CD8-positive, alpha-beta memory T cell (primary cell): ENCODE measurements at places on chromosomes 2 and 18.

DNA sequence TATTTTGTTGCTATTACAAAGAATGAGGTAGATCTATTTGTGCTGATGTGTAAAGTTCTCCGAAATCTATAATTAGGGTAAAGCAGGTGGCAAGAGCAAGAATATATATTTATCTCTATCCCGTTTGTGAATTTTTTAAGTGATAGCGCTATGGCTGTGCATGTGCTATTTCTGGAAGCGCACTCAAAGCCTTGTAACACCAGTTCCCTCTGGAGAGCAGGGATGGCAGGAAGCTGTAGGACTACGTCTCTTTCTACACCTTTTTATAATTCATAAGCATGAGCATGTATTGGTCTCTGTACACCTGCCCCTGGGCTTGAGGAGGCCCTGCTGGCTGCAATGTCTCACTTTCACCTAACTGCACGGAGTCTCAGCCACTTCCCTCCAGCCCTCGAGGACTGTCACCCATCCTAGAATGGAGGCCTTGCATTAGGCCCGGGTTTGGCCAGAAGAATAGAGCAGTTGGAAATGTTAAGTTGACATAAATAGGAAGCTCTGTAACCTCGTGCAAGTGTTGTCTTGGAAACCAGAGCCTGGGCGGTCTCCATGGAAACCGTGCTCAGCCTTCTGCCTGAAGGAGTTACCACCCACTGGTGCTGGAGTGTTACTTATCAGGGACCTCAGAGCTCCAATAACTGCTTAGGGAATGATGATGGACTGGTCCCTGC is 20.9 kb downstream of the ITM2C start:
- DNase-seq, result no peak

DNA sequence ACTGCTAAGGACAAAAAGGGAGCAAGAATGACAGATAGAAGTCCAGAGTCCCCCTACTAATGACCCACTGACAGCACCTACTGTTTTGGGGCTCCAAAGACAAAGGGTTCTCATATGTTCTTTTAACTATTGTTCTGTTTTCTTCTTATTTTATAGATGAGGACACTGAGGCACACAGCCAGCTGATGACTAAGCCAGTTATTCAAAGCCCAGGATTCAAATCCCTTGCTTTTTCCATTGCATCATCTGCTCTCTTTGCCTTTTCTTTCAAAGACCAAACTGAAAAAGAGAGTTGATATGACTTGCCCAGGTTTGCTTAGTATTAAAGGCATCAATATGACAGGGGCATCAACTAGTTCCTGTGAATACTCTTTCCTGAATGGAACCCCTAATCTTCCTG is 299.8 kb downstream of the LRATD1 start:
- no peak for DNase-seq

- DNase-seq, result no peak
Measured at GRCh38 chr2:178234648-178235047, 40.3 kb downstream of the OSBPL6 start.

GRCh38 chr2:120279708-120280107 is 27.1 kb downstream of the RALB start:
- no peak for DNase-seq

GRCh38 chr18:62329691-62330454 is 4.8 kb downstream of the TNFRSF11A start:
- DNase-seq, result peak; percentile 2

- DNase-seq, result no peak
Measured at GRCh38 chr18:24923138-24923537, 428.8 kb downstream of the ZNF521 start.

DNA sequence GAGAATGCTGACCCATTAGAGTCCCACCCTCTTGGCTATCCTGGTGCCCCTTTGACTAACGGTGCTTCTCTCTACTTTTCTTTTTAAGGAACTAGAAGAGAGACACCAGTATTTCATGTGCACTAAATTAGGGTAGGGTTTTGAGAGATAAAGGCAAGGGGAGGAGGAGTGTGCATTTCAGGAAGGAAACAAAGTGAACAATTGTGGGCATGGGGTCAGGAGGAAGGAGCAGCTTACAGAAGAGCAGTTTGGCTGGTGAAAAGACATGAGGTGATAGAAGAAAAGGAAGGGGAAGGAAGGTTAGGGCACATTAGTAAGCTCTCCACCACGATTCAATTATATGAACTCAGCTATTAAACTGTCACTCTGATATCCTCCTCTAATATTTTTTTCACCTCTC is 105.8 kb upstream of the CTAGE1 start:
- no peak for DNase-seq

- peak; percentile 4 for DNase-seq
Measured at GRCh38 chr2:20868377-20868776, 45.5 kb upstream of the LDAH start.

GRCh38 chr2:241842067-241842415 is 16.7 kb downstream of the PDCD1 start:
- DNase-seq, result no peak

- no peak for DNase-seq
Measured at GRCh38 chr18:61489334-61489733, 156.1 kb downstream of the CDH20 start.

- DNase-seq, result no peak
Measured at GRCh38 chr2:67463810-67464209, 66.7 kb downstream of the ETAA1 start.

GRCh38 chr2:40466935-40467572 is 15.2 kb upstream of the SLC8A1 start:
- DNase-seq, result no peak

GRCh38 chr18:59724103-59724502 is 26.9 kb upstream of the CCBE1 start:
- DNase-seq, result no peak

GRCh38 chr2:26786207-26787028 is 562 bp downstream of the CENPA start:
- DNase-seq, result no peak

GRCh38 chr2:14451312-14451711 is 181.2 kb upstream of the LRATD1 start:
- no peak for DNase-seq

DNA sequence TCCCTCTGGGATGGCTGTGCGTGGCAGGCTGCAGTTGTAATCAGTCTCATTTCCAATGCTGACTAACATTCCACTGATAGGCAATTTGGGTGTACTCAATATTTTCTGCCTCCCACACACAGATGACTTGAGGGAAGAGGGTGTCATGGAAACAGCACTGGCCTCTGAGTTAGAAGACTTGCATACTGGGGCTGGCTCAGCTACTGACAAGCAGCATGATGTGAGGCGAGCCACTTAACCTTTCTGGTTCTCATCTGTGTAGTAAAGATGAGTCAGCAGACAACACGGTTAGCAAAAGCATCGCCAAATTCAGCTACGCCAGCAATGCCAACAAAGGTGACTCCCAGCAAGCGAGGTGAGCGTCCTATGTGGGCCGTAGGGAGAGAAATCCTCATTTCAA is 73.5 kb downstream of the COLEC12 start:
- no peak for DNase-seq

- no peak for DNase-seq
Measured at GRCh38 chr2:238428866-238429265, 2.1 kb downstream of the ASB1 start.

- no peak for DNase-seq
Measured at GRCh38 chr2:217277646-217278398, 418.0 kb upstream of the TNP1 start.

DNA sequence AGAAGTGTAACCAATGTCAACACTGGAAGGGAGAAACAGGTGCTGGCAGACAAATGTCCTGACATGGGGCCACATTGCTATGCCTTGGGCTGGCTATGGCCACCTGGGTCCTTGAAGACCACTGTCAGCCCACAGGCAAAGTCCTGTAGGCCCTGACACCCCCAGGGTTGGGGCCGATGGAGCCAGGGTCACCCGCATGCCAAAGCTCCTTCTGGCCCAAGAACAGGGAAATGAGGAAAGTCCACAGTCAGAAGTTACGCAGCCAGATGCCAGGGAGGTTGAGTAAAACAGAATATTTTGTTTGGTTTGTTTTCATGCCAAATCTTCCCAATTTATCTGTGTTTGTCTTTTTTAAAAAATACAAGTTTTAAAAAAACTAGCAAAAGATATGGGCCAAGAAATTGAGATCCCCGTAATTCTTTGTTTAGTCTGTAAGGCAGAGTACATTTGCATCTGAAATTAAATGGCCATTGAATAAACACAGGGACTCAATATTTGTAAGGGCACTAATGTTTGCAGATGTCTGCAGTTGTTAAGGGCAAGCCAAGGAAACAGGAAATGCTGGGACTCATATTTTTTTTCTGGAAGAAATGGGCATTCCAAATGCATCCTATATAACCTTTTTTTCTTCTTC is 186.4 kb downstream of the FAM210A start:
- no peak for DNase-seq

- no peak for DNase-seq
Measured at GRCh38 chr2:108640731-108641130, 78.6 kb upstream of the RANBP2 start.

DNA sequence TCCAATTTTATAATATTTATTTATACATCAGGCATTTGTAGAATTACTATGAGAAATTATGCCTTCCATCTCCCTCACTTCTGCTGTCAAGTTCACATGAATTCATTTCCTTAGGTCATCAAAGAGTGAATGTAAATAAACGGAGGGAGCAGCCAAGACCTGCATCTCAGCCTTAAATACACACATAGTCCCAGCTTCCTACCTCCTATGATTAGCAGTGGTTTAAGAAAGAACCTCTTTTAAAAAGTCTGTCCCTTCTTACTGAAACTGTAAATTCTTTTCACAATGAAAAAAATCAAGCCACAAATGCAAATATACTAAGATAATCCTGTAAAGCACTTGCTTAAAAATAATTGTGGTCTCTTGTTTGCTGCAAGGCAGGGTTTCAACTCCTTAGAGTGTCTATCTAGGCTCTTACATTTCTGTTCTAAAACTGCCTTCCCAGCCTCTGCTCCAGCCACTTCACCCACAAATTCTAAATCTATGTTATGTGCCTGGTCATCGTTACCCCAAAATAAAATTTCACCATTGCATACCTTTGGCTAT is 532.7 kb upstream of the FSHR start:
- no peak for DNase-seq

DNA sequence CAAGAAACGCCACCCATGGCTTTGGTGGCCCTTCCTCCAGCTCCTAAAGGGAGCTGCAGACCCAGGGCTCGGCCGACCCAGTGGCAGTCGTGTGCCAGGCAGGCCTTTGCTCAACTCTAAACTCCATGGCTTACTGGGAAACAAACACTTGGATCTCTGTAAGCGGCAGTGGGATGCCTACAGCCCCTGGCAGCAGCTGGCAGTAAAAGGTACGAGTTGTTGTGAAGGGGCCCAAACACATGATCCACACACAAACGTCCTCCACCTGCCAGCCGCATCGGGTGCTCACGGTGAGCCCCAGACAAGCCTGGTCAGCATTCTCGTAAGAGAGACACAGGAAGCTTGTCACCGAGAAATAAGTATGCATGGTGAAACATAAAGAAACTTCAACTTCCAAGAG is 214.9 kb downstream of the MGAT5 start:
- no peak for DNase-seq

- no peak for DNase-seq
Measured at GRCh38 chr2:231341100-231341499, 54.4 kb upstream of the B3GNT7 start.

GRCh38 chr2:238635647-238636051 is 208.9 kb downstream of the ASB1 start:
- no peak for DNase-seq

DNA sequence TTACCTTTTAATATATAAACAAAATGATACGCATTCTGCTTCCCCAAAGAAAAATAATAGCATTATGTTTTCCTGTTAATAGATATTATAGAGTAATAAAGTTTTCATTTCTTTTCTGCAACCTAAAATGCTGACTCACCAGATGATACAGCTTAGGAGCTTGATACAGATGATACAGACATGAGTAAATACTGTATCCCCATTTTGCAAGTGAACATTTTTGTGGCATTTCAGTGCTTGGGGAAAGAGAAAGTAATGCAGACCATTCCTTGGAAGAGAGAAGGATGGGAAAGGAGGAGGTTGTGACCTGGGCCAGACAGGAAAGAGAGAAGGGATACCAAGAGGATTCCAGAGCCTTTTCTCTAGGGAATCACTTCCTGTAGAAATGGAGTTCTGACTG is 97.5 kb upstream of the FSHR start:
- no peak for DNase-seq

GRCh38 chr2:238924796-238925195 is 76.9 kb downstream of the TWIST2 start:
- peak; percentile 23 for DNase-seq

DNA sequence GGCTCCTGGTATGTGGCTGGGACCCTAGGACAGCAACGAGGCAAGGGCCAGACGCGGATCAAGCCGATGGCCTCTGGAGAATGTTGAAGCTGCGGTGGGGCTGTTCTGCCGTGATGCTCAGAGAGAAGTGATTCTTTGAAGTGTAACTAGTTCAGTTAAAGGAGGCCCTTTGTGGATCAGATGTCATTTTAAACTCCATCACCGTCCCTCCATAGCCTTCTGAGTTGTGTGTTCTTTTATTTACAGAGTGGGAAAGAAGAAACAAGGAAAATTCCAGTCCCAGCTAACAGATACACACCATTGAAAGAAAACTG is 403 bp downstream of the PNO1 start:
- DNase-seq, result no peak

DNA sequence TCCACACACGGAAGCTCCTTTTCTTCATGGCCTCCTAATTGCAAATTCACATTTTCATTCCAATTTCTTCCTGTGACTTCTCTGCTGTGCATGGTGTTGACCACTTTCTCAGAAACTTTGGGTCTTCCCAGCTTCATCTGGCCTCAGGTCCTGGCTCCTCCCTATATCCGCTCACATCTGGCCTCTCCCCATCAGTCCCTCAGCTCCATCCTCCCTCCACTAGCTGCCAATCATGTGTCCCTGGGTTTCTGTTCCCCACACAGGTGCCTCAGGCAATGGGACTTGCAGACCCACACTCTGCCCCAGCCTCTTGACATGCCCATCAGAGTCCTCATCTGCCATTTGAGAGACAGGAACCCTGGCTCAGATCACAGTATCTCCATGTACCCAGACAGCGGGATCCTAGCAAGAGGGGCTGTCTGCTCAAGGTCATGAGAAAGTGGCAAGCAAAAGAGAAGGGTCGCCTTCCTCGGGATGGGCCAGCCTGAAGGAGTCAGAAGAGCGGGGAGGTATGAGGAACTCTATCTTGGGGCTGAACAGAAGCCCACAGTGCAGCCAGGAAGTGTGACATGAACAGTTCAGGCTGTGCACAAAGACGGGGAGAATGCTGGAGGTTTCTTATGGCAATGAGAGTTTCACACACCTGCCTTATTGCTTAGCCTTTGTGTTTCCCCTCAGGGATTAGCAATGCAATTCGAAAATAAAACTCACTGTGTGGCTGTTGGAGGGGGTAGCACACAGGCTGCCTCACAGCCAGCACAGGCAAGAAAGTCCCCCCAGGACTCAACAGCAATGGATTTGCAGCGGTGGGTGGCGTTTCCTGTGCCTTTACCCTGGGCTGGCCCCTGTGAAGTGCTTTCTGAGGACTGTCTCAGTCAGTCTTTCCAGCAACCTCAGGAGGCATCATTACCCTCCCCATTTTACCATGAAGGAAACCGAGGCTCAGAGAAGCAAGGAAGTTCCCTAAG is 69.5 kb downstream of the COPS8 start:
- no peak for DNase-seq

- DNase-seq, result no peak
Measured at GRCh38 chr2:213934560-213934959, 476.3 kb upstream of the VWC2L start.

GRCh38 chr2:29042561-29043075 is 31.7 kb downstream of the PCARE start:
- DNase-seq, result no peak

- DNase-seq, result no peak
Measured at GRCh38 chr2:232537499-232537898, 2.0 kb upstream of the CHRNG start.

- DNase-seq, result no peak
Measured at GRCh38 chr2:57760381-57760801, 286.2 kb upstream of the VRK2 start.

GRCh38 chr2:111122631-111123421 is 2.1 kb downstream of the BCL2L11 start:
- DNase-seq, result peak; percentile 17
